Activated naive CD4-positive, alpha-beta T cell treated with anti-CD3 and anti-CD28 coated beads, Interleukin-2, amount 50 U/mL, for 72 hours (primary cell): ENCODE measurements at places on chromosomes 3 and 15.

DNA sequence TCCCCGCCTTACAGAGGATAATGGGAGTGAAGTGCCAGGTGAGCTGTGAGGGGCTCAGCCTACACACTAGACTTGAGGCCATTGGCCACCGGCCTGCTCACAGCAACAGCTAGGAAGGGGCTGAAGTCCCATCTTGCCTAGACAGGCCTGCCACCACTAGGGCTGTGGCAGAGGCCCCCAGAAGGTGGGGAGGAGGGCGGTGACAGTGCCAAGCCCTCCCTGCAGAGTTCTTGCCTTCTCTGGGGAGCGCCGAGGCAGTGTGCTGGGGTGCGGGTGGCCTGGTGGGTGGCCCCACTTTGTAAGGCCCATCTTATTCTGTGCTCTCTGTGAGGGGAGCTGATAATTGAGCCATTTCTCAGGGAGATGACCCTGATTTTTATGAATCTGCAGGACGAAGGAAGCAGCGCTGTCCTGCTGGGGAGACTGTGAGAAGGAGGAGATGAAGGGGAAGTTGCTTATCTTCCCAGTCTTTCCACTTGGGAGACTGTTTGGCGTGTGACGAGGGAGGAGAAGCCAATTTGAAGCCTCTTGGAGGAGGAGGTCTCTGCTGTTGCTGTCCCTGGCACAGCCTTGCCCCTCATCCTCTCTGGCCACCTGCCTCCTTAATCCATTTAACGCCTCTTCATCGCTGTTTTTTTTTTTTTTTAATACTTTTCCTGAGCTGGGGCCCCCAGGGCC is 104.3 kb downstream of the LINGO1 start:
- no peak for DNase-seq

DNA sequence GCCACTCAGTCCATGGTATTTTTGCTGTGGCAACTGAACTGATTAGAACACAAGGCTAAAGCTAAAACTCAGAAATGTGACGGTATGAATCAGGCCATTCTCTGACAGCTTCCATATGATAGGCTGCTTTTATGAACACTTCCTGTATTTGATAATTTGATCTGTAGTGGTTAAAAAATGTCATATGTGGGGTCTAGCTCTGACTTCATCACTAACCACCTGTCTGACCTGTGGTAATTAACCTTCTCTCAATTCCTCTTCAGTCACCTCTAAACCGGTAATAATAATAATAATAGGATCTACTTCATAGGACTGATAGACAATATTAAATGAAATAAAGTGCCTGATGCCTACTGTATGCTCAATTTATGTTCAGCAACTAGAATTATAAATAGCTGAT is 223.2 kb downstream of the MBNL1 start:
- no peak for DNase-seq

DNA sequence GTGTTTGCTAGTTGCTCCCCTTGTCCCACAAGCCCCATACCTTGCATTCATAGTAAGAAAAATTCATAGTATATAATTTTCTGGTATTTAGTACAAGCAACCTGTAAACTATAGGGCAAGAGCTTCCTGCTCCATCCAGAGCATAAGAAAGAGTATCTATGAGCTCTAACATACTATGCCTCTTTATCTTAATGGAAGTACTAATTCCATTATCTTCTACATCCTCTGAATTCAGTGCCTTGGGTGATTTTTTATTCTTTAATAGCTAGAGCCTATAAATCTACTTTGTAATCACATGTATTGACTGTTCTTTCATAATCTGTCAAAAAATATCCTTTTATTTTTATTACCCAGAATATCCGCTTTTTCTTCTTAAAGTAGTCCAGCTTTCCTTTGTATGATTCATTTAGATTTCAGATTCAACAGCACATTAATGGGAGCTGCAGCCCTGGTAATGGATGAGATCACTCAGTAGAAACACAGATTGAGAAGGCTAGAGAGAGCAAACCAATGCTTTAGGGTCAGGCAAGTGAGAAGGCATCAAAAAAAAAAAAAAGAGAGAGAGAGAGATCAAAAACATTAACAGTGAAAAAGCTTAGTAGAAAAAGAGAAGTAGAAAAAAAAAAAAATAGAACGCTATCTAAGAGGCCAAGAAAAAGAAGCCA is 511.5 kb upstream of the NAALADL2 start:
- no peak for DNase-seq

DNA sequence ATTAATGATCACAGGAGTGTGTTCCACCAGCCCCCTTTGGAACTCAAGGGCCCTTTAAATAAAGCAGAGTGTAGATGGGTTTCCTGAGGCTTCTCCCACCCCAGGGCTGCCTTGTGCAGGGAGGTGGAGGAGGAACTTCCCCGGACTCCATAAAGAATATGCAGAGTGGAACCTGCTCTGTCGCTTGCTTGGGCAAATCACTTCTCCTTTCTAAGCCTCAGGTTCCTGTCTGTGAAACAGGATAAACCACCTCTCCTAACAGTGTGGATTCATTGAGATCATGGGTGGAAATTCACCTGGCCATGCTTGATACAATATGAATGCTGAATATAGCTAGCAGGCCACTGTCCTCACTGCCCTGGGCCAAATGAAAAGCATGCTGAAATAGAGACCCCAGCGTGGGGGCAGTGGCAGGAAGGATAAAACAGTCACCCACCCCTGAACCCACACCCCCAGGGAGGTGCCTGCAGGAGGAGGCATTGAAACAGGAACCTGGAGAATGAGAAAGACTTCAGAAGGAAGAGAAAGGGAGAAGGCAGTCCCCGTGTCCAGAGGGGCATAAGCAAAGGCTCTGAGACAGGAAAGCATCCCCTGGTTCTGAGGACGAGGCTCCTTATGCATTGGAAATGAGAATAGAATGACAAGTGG is 41.1 kb upstream of the CHRNB4 start:
- DNase-seq: no peak
